ENCODE measurements at places on chromosomes 5 and 9. TPM values are rescaled to one million over a fixed set of nuclear protein-coding genes. Genes with fewer than 3 reads are reported as not detected.
A peak's percentile ranks its signal among the peaks of the same experiment; 100 is the strongest.

- no peak for DNase-seq
- H3K27me3 ChIP-seq: no peaks in the 10 kb centered on the region
- no peak overlapping the region for H3K4me3 ChIP-seq
- no peaks in the 10 kb centered on the region for H3K36me3 ChIP-seq
- no peak overlapping the region for H3K27ac ChIP-seq
- H3K4me1 ChIP-seq: peaks cover 24% of the 10 kb centered on the region
Measured at GRCh38 chr9:71897577-71897976, 13.4 kb downstream of the ABHD17B start.

Gene PCDHGB2
- 3.7 TPM for total RNA-seq

GRCh38 chr9:126697330-126697729 lies 83.6 kb downstream of the LMX1B start:
- DNase-seq: peak; percentile 32
- H3K27me3 ChIP-seq: peaks cover 12% of the 10 kb centered on the region
- H3K4me3 ChIP-seq: no peak overlapping the region
- no peaks in the 10 kb centered on the region for H3K4me1 ChIP-seq
- no peaks in the 10 kb centered on the region for H3K36me3 ChIP-seq

DNA sequence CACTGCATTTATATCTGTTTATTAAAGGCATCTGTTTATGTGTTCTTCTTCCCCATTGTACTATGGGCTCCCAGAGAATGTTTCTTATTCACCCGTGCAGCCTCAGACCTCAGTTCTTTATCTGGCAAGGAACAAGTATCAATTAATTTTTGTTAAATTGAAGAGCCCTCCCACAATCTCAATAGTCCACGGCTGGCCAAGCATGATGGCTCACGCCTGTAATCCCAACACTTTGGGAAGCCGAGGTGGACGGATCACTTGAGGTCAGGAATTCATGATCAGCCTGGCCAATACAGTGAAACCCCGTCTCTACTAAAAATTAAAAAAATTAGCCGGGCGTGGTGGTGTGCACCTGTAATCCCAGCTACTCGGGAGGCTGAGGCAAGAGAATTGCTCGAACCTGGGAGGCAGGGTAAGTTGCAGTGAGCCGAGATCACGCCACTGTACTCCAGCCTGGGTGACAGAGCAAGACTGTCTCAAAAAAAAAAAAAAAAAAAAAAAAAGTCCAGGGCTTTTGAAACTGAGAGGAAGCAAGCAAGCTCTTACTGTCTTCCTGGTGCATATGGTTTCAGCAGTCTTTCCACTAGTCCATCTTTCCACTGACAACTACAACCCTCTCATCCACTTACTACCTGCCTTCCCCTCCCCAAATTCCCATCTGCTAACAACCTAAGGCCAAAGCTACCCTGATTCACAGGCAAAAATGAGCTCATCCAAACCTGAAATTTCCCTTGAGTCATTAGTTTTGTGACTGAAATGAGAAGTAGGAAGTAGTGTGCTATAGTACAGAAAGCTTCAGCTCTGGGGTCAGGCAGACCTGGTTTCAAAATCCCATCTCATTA lies 2.3 kb upstream of the HK3 start:
- no peak overlapping the region for H3K27ac ChIP-seq
- H3K4me3 ChIP-seq: no peak overlapping the region
- peaks cover 45% of the 10 kb centered on the region for H3K36me3 ChIP-seq
- H3K27me3 ChIP-seq: no peaks in the 10 kb centered on the region

Gene MELK
- 1.7 TPM for total RNA-seq

GRCh38 chr5:30195036-30195435 lies 998.5 kb upstream of the CDH6 start:
- H3K27ac ChIP-seq: no peak overlapping the region
- no peaks in the 10 kb centered on the region for H3K36me3 ChIP-seq
- H3K27me3 ChIP-seq: no peaks in the 10 kb centered on the region
- H3K4me3 ChIP-seq: no peak overlapping the region
- no peak for DNase-seq

GRCh38 chr5:165410476-165410875 lies 1905.1 kb downstream of the MAT2B start:
- no peaks in the 10 kb centered on the region for H3K36me3 ChIP-seq
- no peak for DNase-seq
- no peak overlapping the region for H3K4me3 ChIP-seq
- H3K4me1 ChIP-seq: no peaks in the 10 kb centered on the region

DNA sequence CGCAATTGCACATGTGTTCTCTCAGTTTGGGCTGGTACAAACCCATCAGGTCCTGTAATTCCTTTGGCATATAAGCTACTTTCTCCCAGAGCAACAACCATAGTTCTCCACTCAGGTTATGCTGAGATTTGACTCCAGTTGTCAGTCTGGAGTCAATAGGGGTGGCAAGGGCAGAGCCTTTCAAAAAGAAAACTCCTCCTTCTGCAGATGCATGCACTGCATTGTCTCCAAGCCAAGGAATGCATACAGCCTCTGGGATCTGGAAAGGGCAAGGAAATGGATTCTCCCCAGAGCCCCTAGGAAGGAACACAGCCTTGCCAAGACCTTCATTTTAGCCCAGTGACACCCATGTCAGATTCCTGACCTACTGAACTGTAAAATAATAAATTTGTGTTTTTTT lies 31.0 kb upstream of the GZMA start:
- no peaks in the 10 kb centered on the region for H3K4me1 ChIP-seq
- no peaks in the 10 kb centered on the region for H3K36me3 ChIP-seq
- DNase-seq: no peak
- no peak overlapping the region for H3K27ac ChIP-seq
- no peaks in the 10 kb centered on the region for H3K27me3 ChIP-seq
- H3K4me3 ChIP-seq: no peak overlapping the region

DNA sequence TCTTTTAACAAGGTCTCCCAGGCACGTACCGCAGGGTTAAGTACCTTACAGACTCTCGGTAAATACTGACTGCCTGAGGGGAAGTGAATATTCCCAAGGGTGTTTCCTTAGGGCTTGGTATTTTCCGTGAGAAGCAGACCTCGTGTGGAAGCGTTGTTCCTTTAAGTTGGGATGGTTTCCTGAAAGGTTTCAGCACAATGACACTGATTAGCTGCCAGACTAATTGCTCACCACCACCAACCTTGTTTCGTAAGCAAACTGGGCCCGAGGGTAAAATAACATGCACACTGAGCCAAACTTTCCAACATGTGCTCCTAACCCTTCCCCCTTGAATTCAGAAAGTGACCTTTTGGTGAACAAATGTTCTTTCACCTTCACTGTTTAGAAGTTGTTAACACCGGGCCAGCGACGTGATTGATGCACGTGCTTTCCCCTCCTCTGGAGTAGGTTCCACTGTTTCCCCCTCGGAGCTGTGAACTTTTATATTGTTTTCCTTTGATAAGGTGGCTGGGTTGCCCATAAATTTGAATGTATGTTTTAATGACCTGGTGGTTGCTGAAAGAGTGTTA lies 128.1 kb upstream of the RPS23 start:
- peak overlapping the region; percentile 61 for H3K27ac ChIP-seq
- DNase-seq: no peak
- no peaks in the 10 kb centered on the region for H3K36me3 ChIP-seq
- peaks cover 19% of the 10 kb centered on the region for H3K4me1 ChIP-seq
- H3K4me3 ChIP-seq: no peak overlapping the region

Gene HMGCR
- total RNA-seq: 83.1 TPM

Gene NREP
- 21.6 TPM for total RNA-seq

Data from lower lobe of right lung (tissue), 2 donors.